Hematopoietic multipotent progenitor cell (in vitro differentiated cells): ENCODE measurements at places on chromosomes 1 and 21.

- DNase-seq = no peak
These were observed 55.2 kb downstream of the PRDM16 start for GRCh38 chr1:3124246-3124645.

- DNase-seq = no peak
These were observed 72.9 kb downstream of the ZNF281 start for GRCh38 chr1:200336901-200337391.

DNA sequence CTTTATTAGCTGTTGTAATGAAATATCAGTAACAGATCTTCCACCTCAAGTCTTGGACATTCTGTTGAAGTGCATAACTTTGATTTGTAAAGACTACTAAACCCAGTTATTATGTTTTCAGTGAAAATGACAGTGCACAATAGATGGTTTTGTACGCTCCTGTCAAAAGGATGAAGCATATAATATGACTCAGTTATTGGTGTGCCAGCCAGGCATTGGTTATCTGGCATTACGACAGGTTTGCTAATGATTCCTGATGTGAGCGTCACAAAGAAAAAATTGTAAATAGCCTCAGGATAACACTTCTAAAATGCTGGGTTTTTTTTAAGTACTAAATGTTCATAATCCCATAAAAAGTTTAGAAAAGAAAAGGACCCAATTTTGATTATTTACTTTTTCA is 147.9 kb downstream of the MAGI3 start:
- no peak for DNase-seq

DNA sequence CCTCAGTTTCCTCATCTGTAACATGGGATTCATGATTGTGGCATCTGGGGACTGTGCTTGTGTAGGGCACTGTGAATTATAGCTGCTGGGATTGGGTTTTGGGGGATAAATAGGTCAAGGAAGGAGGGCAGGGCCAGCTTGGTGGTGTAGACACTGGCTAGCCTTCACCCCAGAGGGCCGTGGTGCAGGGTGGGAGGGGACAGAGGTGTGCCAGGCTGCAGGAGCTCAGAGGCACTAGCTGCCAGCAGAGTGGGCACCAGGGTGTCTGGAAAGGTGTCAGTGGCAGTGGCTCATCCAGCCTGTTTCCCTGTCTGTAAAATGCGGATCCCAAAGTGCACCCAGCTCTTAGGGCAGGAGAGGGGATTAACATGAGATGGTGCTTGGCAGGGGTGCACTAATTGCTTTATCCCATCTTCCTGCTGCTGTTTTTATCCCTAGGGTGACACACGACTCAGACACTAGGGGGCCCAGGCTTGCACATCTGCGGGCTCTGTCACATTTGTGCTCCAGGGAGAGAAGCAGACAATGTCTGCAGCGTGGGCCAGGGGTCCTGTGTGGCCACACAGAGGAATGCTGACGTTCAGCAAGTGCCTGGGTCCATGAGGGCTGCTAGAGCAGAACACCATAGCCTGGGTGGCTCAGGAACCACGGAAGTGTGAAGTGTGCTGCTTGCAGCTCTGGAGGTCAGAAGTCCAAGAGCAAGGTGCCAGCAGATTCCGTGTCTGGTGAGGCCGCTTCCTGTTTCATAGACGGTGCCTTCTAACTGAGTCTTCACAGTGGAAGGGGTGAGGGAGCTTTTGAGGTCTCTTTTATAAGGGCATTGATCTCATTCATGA is 19.3 kb downstream of the OBSCN start:
- DNase-seq = no peak

DNA sequence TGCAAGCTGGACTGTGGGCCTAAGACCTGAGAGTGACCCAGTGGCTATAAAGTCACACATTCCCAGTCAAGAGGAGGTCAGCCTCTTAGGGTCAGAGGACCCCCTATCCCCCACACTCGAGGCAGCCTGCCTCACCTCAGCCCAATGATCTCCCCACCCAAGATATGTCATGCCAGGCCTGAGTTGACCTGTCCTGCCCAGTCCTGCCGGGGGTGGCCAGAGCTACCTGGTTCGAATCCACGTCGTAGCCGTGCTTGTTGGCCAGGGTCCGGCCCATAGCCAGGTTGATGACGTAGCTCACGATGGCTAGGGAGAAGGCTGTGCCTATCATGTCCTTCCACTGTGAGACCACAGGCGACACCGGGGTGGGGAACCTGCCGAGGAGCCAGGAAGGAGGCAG is 15.6 kb downstream of the SLC26A9 start:
- DNase-seq = no peak

- DNase-seq = no peak
These were observed 13.0 kb upstream of the ANGPTL7 start for GRCh38 chr1:11176081-11176706.

DNA sequence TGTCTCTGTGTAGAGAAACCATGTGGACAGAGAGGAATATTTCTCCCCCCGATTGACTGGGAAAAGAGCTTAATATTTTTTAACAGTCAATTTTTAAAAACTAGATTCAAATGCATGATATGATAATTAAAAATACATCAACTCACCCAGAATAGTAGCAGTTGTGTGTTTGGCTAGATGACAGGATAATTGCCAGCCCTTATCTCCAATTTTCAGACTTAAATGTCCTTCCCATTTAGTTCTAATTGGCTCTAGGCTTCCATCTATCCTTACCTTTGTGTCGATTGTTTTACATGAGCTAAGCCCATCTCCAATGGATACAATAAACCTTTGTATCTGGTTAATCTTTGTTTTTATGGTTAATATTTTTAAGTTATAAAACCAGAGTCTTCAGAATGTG is 23.9 kb upstream of the KIAA0040 start:
- no peak for DNase-seq

GRCh38 chr1:181768211-181768929 is 285.1 kb downstream of the CACNA1E start:
- DNase-seq = no peak

DNA sequence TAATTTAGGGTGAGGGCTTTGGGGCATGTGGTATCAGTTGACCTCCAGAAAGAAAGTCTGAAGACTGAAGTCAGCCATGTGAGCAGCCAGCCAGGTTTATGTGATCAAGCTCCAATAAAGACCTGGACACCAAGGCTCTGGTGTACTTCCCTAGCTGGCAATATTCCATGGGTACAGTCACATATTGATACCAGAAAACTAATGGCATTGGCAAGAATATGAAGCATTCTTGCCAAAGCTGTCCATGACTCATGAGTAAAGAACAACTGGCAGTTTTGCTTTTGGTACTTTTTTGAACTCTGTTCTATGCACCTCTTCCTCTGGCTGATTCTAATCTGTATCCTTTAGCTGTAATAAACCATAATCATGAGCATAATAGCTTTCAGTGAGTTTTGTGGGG is 415.3 kb upstream of the CAMK1G start:
- DNase-seq = no peak

DNA sequence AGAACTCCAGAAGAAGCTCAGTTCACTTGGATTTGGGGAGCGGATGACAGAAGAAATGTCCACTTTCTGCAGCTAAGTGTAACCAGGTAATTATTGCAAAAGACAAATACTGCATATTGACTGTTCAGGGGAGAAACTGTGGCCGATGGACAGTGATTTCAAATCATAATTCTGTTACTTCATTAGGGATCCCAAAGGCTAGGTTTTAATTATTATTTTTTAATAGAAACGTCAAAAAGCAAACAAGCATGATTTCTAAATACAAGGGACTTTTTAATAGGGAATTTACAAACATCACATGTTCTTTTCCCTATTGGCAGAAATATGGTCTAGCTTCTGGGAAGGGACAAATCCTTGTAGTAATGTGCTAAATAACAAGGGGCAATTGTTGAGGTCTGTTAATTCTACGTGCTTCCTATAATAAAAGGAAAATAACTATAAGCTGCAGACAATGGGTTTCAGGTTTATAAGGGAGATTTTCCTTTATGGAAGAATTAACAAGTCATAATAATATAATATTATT is 15.5 kb downstream of the DIPK1A start:
- no peak for DNase-seq

DNA sequence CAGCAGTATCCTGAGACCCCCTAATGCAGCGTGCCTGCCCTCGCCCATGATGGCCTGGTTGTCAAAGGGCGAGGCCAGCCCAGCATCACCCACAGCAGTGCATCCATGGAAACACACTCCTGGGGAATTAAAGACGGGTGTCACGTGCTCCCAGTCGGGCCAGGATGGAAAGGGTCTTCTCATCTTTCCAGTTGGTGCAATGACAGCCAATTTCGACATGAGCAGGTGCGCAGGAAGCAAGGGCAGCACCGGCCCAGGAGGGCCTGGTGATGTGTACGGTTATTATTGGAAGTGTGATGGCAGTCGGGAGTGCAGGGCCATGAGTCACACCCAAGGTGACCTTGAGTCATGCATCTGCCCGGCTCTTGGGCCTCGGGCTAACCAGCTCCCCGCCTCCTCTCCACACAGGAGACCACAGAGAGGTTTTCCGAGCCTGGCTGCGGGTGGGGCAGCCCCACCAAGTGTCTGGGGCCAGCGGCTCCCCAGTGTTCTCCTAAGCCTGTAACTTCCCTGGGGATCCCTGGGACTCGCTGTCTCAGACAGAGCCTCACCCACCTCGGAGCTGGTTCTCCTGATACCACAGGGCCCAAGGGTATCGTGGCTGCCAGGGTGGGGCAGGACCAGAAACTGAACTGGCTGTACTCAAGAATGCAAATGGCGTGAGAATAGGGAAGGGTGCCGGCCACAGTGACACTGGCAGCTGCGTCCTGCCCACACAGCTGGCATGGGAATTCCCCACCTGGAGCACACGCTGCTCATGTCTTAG is 119.8 kb downstream of the SIK1 start:
- no peak for DNase-seq

DNA sequence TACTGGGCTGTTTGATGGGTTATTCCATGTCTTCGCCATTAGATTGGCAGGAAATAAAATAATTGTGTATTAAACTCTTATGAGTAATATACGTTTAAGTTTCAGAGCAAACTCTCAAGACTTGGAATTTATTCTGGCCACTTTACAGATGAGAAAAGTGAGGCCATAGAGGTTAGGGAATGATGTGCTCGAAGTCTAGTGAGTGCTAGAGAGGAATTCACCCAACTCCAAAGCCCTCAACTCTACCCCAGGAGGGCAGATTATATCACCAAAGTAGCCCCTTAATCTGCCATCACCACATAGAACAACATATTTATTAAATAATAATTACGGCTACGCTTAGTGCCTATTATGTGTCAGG is 440 bp upstream of the MUL1 start:
- no peak for DNase-seq
